ENCODE measurements at places on chromosomes 3 and 15. TPM values are rescaled to one million over a fixed set of nuclear protein-coding genes. Genes with fewer than 3 reads are reported as not detected.

DNA sequence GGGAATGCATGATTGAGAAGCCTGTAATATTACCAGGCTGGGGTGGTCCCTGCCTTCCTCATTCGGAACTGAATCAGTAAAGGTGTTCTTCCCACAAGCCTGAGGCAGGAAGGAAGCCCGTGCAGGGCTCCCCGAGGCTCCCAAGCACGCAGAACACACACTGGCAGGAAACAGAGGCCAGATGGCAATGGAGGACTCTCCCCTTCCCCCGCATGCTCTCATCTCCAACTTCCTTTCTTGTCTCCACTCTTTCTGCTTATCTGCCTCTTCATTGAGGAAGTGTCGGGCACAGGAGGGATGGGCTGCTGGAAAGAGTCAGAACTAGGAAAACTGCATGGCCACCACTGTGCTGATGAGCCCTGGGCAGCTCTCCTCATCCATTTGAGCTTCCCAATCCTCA is 123.5 kb downstream of the NUP210 start:
- no peaks in the 10 kb centered on the region for H3K36me3 ChIP-seq
- peak overlapping the region; percentile 39 for H3K27ac ChIP-seq
- peaks cover 29% of the 10 kb centered on the region for H3K27me3 ChIP-seq
- peaks cover 15% of the 10 kb centered on the region for H3K4me1 ChIP-seq
- DNase-seq: no peak

DNA sequence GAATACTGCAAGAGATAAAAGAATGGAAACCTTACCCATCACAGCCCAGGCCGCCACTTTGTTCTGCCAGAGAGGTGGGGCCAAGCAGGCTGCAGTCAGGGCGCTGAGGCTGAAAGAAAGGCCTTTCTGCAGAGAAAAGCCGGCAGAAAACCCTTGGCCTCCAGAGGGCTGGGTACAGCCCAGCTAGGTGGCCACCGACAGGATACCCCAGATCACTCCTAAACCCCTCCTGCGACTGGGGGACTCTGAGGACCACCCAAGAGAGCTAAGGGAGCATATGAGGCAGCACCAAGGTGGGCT is 69.3 kb downstream of the SMAD6 start:
- peaks cover under 1% of the 10 kb centered on the region for H3K4me1 ChIP-seq
- H3K27ac ChIP-seq: no peak overlapping the region
- no peaks in the 10 kb centered on the region for H3K36me3 ChIP-seq
- no peak for DNase-seq

DNA sequence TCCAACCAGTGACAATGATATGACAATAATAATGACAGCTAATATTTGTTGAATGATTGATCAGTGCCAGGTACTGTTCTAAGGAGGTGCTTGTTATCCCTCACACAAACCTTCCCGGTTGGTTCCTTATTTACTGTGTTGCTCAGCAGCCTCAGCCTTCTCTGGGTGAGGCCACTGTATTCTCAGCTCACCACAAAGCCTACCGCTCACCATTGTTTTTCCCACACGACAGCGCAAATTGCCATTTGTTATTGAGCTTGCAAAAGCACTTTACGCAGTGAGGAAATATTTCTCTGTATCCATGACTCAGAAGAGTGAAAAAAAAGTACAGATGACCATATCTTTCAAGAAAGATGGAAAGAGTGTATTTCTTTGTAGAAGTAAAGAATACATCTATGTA is 49.5 kb upstream of the PDZRN3 start:
- no peaks in the 10 kb centered on the region for H3K36me3 ChIP-seq
- no peak for DNase-seq
- no peaks in the 10 kb centered on the region for H3K4me1 ChIP-seq
- H3K27me3 ChIP-seq: peaks cover 2% of the 10 kb centered on the region
- H3K4me3 ChIP-seq: no peak overlapping the region

GRCh38 chr3:119534296-119534695 is 25.1 kb downstream of the CD80 start:
- no peak for DNase-seq
- H3K4me1 ChIP-seq: no peaks in the 10 kb centered on the region
- no peak overlapping the region for H3K27ac ChIP-seq
- no peak overlapping the region for H3K4me3 ChIP-seq
- peaks cover 42% of the 10 kb centered on the region for H3K36me3 ChIP-seq
- no peaks in the 10 kb centered on the region for H3K27me3 ChIP-seq

GRCh38 chr15:31447931-31448634 is 121.4 kb downstream of the KLF13 start:
- peaks cover 3% of the 10 kb centered on the region for H3K36me3 ChIP-seq
- no peak overlapping the region for H3K27ac ChIP-seq
- no peaks in the 10 kb centered on the region for H3K27me3 ChIP-seq
- no peak overlapping the region for H3K4me3 ChIP-seq

DNA sequence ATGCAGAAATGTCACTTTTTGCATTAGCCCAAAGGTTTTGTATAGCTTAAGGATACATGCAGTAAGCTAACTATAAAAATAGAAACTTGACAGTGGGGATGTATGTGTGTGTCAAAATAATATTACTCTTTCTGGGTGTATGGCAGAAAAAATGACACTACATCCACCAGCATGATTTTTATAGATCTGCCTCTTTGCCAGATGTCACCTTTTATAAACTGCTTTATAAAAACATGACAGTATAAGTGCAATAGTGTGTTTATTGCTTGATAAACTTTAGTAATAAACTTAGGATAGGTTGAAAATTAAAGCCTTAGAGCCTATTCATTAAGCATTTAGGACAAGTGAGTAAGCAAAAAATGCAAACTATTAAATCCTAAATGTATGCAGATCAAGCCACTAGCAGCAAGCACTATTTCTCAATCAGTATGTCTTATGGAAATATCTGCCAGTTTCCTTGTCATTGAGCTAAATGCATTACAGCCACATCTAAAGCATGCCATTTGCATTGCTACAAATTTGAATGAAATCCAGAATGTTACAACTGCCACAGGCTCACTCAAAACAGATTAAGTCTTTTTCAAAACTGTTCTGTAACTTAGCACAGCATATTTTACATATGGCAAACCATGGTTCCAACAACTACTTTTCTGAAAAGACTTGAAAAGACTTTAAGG is 935.0 kb downstream of the FHIT start:
- no peaks in the 10 kb centered on the region for H3K36me3 ChIP-seq
- no peaks in the 10 kb centered on the region for H3K4me1 ChIP-seq
- H3K27ac ChIP-seq: no peak overlapping the region
- H3K27me3 ChIP-seq: no peaks in the 10 kb centered on the region

GRCh38 chr3:98529856-98530459 is 1.8 kb upstream of the GPR15 start:
- DNase-seq: no peak
- H3K36me3 ChIP-seq: peaks cover 41% of the 10 kb centered on the region
- H3K27ac ChIP-seq: peak overlapping the region; percentile 47
- H3K4me1 ChIP-seq: peaks cover 37% of the 10 kb centered on the region

DNA sequence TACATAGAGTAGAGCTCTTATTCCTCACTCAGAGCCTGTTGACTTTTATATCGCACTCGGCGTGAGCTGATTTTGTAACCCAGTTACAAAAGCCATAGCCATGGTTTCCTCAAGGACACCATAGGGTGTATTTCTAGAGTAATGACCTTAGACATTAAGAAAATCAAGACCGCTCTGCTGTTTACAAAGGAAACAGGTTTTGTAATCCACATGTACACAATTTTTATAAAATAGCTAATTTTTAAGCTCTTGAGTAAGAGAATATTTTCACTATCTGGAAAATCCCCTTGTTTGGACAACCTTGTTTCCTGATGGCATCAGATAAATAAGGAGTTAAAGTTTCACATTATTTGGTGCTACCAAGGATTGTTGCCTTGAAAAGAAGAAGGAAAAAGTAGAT is 104.7 kb downstream of the PGPEP1L start:
- H3K4me1 ChIP-seq: peaks cover 2% of the 10 kb centered on the region
- no peak for DNase-seq
- H3K4me3 ChIP-seq: no peak overlapping the region
- no peaks in the 10 kb centered on the region for H3K36me3 ChIP-seq
- no peaks in the 10 kb centered on the region for H3K27me3 ChIP-seq

DNA sequence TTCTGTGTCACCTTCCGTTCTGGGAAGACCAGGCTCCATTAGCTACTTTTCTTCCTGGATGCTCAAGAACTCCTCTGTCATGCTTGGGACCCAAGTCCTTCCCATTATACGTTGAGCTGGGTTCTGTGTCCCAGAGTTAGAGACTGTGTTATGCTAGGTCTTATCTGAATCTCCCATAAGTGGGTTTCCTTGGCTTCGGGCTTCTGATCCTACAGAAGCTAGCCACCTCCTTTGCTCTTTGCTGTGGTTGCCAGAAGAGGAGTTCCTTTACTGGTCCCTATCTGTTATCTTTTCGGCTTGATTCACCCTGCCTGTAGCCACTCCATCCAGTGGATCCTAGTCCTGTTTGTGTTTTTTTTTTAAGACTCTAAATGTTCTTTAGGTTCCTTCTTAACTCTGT is 38.0 kb downstream of the TYRO3 start:
- no peak for DNase-seq
- H3K4me3 ChIP-seq: no peak overlapping the region
- H3K4me1 ChIP-seq: peaks cover 2% of the 10 kb centered on the region
- no peak overlapping the region for H3K27ac ChIP-seq

DNA sequence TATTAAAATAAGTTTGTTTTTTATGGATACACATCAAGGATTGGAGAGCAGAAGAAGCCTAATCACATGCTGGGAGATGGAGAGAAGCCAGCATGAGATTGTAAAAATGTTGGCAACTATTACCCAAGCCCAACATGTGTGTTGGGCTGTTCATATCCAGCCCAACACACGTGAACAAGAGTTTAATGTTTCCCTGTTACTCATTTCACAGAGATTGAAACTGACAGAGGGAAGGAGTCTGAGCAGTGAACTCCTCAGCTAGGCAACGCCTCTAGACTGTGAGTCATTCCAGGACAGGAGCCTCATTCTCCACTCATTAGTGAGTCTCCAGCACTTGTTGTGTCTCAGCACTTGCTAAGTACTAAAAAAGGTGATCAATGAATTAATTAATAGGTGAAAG is 43.2 kb upstream of the CMSS1 start:
- peaks cover 18% of the 10 kb centered on the region for H3K27me3 ChIP-seq
- DNase-seq: no peak
- H3K36me3 ChIP-seq: no peaks in the 10 kb centered on the region
- no peaks in the 10 kb centered on the region for H3K4me1 ChIP-seq
- H3K27ac ChIP-seq: no peak overlapping the region
- no peak overlapping the region for H3K4me3 ChIP-seq

DNA sequence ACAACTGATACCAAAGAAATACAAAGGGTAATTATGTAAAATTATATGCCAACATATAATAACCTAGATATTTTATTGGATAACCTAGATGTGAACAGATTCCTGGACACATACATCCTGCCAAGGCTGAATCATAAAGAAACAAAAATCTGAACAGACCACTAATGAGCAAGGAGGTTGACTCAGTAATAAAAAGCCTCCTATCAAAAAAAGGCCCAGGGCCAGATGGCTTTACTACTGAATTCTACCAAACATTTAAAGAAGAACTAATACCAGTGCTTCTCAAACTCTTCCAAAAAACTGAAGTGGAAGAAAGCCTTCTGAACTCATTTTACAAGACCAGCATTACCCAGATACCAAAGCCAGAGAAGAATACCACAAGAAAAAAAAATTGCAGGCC is 32.4 kb downstream of the THBS1 start:
- peaks cover 5% of the 10 kb centered on the region for H3K4me1 ChIP-seq
- H3K27ac ChIP-seq: no peak overlapping the region
- no peak for DNase-seq
- peaks cover 10% of the 10 kb centered on the region for H3K36me3 ChIP-seq
- no peaks in the 10 kb centered on the region for H3K27me3 ChIP-seq

DNA sequence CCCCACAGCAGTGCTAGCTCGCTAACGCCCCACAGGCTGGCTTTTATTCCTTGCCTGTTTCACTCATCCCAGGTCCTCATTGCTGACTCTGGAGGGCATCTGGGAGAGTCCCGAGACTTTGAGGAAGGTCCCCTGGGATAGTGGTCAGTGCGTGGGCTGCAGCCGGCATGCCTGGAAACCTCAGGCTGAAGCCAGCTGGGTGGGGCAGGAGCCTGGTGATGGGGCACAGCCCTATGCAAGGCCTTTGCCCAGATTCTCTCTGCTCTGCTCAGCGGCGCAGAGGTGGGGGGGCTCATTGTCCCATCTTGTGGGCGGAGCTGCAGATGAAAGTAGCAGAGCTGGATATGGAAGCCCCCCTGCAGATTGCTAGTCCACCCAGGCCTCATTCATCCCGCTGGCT is 55.7 kb upstream of the SMAD6 start:
- H3K4me3 ChIP-seq: no peak overlapping the region
- H3K27me3 ChIP-seq: no peaks in the 10 kb centered on the region
- DNase-seq: no peak
- no peak overlapping the region for H3K27ac ChIP-seq
- no peaks in the 10 kb centered on the region for H3K36me3 ChIP-seq

GRCh38 chr3:48656061-48656840 is 6.4 kb downstream of the CELSR3 start:
- H3K4me3 ChIP-seq: peak overlapping the region; percentile 79
- DNase-seq: peak; percentile 95
- H3K4me1 ChIP-seq: peaks cover 12% of the 10 kb centered on the region

DNA sequence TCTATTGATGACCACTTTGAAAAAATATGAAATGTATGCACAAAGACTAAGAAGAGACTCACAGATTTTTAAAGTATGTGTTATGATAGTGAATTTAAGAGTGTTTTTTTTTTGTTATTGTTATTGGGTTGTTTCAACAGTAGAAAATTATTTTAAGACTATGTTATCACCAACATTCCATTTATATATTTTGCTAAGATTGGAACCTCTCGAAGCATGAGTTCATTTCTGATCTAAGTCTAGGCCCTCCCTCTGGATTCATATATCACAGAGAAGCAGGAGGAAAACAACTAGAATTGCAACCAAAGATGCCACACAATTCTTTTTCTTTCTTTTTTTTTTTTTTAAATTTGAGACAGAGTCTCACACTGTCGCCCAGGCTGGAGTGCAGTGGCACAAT is 46.8 kb downstream of the ITGB5 start:
- H3K27ac ChIP-seq: no peak overlapping the region
- peaks cover 31% of the 10 kb centered on the region for H3K27me3 ChIP-seq
- H3K36me3 ChIP-seq: no peaks in the 10 kb centered on the region
- no peak for DNase-seq

DNA sequence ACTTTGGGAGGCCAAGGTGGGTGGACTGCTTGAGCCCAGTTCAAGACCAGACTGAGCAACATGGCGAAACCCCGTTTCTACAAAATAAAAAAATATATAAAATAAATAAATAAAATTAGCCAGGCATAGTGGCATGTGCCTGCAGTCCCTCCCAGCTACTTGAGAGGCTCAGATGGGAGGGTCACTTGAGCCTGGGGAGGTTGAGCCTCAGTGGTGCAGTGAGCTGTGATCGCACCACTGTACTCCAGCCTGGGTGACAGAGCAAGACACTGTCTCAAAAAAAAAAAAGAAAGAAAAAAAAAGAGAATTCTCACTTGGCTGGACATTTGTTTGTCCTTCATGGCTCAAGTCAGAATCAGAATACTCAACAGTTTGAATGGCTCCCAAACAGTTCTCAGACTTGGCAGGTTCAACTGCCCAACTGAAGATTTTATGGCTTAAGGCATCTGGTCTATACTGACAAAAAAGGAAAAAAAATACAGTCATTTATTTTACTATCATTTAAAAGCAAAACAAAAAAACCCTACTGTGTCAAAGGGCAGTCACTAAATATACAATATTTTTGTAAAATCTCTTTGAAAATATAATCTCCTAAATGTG is 106.6 kb downstream of the FBXL22 start:
- H3K36me3 ChIP-seq: peaks cover 11% of the 10 kb centered on the region
- no peak for DNase-seq
- no peaks in the 10 kb centered on the region for H3K27me3 ChIP-seq
- peaks cover 14% of the 10 kb centered on the region for H3K4me1 ChIP-seq

Gene FRMD5
- total RNA-seq: not detected

Gene RBP2
- total RNA-seq: not detected

Gene RGMA
- 0.30 TPM for total RNA-seq

Gene PLSCR2
- not detected for total RNA-seq

Gene GCNT3
- total RNA-seq: not detected

Gene ALG1L2
- 1.8 TPM for total RNA-seq

Gene SI
- not detected for total RNA-seq

Gene UTS2B
- not detected for total RNA-seq

Gene TSC22D2
- total RNA-seq: 15.8 TPM

Gene RNF13
- 40.0 TPM for total RNA-seq

Gene GOLGA6B
- total RNA-seq: not detected
